NCI-H1092 treated with DMSO at 0.1 percent for 48 hours (cell line): ENCODE measurements at places on chromosomes 7 and 10.

GRCh38 chr10:69533658-69534057, 39.6 kb downstream of the NEUROG3 start:
- DNase-seq: no peak

GRCh38 chr7:154888690-154889089, 114.2 kb downstream of the PAXIP1 start:
- DNase-seq: no peak

GRCh38 chr7:157543276-157543675, 206.5 kb downstream of the DNAJB6 start:
- DNase-seq: no peak

- peak; percentile 79 for DNase-seq
Observed at GRCh38 chr10:95601116-95601719, 40.0 kb upstream of the SORBS1 start.

DNA sequence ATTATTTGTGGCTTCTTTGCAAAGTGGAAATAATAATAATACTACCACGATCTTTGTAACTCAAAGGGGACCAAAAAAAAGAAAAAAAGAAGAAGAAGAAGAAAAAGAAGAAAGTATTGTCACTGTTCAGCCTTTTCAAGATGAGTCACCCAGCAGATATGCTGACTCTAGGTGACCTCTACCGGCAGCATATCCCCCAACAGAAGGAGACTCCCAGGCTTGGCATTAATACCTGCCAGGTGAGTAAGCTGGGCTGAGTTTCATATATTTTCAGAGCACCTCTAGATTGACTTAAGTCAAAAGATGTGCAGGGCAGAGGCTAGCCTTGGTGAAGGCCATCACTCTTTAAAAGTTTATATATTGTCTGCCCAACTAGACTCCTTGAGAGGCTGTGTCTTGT, 30.4 kb upstream of the GPR26 start:
- DNase-seq: no peak

- DNase-seq: no peak
Observed at GRCh38 chr10:1364151-1364910, 308.1 kb downstream of the WDR37 start.

- no peak for DNase-seq
Observed at GRCh38 chr10:20986049-20986448, 88.9 kb upstream of the NEBL start.

DNA sequence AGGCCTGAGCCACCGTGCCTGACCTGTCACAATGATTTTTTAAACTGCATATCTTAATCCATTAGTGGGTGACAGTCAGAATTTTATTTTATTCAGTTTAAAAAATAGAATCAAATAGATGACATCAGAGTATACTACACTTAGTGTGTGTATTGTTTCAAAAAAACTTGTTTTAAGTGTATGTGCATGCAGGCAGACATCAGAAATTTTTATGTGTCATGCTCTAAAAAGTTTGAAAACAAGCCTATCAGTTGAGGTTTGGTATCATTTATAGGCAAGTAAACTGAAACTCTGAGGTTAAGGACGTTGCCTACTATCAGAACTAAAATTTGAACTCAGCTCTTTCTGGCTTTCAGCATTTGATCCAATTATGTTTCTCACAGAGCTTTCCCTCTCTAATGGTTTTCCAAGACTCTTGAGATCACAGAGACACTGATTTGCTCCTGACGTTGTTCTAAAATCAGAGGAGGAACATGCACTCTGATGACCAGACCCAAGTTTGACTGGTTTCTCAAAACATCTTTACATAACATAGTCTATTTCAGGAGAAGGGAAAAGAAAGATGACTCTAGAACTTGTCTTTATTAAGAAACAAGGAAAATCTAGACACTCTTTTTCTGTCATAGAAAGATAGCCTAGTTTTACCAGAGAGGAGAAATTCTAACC, 188.6 kb downstream of the AUTS2 start:
- DNase-seq: no peak

DNA sequence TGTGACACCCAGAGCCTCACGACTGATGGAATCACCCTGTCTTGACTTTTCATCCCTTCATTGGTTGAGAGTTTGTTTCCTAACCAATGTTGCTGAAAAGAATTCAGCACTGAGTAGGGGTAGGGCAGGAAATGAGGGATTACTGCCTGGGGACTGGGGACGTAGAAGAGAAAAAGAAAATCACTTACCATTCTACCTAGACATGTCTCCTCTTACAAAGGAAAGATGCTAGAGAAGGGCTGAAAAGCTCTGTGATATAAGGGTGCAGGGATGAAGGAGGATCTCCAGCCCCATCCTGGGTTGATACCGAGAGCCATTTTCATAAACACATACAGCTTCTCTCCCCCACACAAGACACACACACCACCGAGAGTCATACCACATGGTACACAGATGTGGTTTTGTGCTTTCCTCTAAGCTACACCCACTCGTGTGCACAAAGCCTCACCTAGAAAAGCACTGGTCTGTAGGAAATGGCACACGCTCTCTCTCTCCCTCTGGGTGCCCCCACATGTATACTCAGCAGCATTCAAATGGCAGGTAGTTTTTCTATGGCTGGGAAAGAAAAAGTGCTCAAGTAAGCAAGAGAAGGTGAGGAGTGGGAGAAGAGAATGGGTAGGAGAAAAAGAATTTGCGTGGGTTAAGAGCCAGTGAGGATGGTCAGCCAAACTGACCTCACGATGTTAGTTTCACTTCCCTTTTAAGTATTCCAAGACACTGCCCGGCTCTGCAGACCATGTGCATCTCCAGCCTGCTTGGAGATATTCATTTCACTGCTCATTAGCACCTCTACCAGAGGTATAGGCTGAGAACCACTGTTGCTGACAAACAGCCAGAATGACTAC, 85.8 kb downstream of the CALD1 start:
- no peak for DNase-seq

DNA sequence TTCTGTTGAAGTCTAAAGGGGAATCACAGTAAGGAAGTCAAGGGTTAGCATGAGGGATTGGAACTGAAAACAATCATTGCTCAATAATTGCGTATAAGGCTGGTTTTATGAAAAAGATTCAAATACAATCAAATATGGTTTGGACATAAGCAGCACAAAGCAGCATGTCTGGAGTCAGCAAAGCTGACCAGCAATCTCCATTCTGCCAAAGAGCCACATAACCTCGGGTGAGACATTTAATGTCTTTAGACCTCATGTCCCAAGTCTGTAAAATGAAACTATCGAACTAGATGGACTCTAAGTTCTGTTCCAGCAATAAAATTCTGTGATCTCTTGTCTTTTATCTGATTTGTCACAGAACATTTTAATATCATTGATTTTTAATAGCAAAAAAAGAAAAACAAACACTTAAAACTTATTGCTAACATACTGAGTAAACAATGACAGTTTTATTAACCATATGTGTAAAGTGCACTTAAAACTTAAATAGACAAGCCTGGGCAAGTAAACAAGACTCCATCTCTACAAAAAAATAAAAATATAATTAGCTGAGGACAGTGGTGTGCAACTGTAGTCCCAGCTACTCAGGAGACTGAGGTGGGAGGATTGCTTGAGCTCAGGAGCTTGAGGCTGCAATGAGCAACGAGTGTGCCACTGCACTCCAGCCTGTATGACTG, 217.0 kb downstream of the MAGI2 start:
- DNase-seq: no peak

DNA sequence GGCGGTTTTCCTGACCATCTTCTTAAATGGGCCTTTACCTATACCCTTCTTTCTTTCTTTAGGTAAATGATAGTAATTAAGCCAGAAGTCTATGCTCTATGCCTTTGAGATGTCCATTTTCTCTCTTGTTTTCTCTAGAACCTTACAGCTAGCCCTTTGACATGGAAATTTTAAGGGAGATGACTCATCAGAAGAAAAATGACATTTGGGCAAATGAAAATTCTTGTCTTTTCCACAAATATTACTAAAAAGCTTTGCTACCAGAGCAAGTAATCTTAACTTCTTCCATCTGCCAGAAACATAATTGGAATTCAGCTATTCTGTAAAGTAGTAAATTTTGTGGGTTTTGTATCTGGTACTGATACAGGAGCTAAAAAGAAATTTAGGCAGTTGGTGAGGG, 59.5 kb downstream of the CCDC3 start:
- DNase-seq: no peak

DNA sequence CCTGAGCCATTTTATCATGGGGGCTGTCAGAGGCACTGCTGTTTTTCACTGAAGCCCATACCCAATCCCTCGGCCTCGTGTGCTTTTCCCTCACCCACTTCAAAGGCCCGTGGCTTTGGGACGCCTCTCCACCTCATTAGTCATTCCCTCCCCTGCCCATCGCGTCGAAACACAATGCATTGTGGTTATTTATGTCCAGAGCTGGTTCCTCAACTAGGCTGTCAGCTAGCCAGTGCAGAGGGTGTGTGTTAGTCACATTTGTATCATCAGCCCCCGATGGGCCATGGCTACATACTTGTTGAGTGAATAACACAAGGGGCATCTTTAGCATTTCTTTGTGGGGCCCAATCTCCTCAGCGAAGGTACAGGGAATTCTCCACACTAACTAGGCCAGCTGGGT, 3.8 kb upstream of the CRCP start:
- DNase-seq: no peak

GRCh38 chr7:29112721-29113120, 33.6 kb downstream of the CPVL start:
- DNase-seq: no peak

DNA sequence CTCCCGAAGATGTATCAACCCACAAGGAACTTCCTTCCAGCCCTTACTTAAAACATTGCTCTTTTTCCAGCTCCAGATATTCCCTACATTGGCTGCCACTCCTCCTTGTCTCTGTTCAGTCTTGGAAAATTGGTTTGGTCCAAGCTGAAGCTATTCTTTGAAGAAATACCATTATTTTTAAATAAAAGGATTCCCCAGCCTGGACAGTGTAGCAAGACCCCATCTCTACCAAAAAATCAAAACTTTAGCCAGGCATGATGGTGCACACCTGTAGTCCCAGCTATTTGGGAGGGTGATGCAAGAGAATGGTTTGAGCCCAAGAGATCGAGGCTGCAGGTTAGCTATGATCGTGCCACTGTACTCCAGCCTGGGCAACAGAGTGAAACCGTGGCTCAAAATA, 159.8 kb downstream of the CUX1 start:
- DNase-seq: no peak

- no peak for DNase-seq
Observed at GRCh38 chr10:8967061-8967460, 912.6 kb downstream of the GATA3 start.

DNA sequence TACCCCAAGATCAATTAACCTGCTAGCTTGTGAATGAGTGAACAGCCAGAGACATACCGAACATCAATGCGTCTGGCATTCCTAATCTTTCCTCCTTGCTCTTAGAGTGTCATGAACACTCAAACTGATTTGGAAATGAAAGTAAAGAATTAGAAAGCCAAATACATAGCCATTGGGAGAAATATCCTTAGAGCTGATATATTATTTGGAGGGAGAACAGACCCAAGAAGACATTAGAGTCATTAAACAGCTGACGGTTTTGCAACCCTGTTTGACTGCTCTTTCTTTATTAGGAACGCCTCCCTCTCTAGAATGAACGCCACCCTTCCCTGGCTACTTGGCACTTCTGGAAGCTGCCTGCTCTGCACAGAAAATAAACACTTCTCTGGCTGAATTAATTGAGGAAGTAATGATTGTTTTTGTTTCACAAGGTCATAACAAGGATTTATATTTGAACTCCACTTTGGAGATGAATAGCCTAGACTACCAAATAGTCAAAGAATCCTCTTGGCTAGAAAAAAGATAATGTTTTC, 42.8 kb downstream of the CTTNBP2 start:
- DNase-seq: no peak

DNA sequence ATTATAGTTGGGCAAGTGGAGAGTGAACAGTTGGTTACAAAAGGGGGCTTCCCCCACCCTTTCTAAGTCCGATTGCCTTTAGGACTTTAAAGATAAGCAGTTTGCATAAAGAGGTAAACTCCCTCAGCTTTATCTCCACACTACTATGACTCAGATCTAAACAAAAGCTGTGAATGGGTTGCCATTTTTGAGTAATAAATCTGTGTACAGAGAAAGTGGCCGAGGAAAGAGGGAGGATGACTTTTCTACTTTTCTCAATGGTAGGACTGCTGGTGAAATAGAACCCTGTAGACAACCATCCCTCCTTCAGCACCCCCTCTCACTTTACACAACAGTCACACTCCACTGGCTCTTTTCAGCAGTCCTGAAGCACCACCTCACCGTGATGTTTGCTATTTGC, 71.2 kb downstream of the DNMBP start:
- peak; percentile 8 for DNase-seq

DNA sequence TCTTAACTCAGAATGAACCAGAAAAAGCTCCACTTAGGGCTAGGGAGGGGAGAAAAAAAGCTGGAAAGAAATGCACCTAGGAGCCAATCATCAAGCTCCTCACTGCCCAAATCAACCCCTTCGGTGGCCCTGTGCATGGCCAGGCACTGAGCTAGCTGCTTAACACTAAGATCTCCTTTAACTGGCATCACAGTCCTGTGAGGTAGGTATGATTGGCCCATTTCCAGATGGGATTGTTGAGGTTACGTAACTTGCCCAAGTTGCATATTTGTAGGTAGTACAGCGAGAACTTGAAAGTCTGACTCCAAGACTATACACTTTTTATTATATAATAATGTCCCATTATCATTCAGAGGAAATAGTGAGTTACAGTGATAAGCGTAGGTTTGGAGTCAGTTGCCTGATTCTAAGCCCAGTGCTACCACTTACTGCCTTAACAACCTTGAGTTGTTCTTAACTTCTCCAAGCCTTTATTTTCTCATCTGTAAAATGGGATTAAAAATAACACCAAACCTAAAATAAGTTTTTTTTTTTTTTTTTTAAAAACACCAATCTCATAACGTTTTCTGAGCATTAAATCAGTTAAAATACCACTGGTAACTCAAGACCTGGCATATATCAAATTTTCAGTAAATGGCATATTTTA, 37.2 kb upstream of the ACSL5 start:
- DNase-seq: no peak

- DNase-seq: peak; percentile 31
Observed at GRCh38 chr7:86968618-86969017, 90.8 kb downstream of the ELAPOR2 start.

DNA sequence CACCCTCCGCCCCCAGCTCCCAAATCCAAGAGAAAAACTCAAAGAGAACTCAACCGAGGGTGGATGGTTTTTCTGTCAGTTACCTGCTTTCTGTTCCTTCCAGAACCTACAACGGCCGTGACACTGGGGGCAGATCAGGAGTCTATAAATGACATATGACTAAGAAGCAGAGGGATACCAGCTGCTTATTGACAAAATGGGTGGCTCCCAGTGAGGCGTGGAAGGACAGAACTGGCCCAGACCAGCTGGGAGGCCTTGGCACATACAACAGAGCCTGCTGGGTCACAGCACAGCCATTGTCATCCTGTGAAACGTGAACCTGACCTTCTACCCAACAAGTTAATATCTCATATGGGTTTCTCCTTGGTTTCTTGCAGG, 84.3 kb upstream of the ADRB1 start:
- peak; percentile 18 for DNase-seq

GRCh38 chr7:120806669-120807068, 51.3 kb downstream of the TSPAN12 start:
- no peak for DNase-seq

DNA sequence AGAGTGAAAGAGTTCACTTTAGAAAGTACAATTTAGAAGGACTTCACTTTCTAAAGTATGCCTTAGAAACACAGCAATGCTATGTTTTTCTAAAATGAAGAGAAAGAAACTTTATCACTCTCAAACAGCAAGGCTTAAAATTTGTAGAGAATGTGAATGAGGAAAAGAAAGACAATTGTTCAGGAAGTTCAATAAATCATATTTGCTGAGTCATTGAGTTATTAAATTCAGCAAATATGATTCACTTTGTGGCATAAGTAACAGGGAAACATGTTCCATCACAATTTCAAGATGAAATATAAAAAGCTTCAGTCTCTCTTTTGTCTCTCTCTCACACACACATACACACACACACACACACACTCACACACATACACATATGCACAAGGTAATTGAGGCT, 187.9 kb downstream of the PCDH15 start:
- DNase-seq: no peak
